Activated T-cell treated with anti-CD3 and anti-CD28 coated beads for 1 hour (primary cell): ENCODE measurements at places on chromosomes 7 and 10.
A peak's percentile ranks its signal among the peaks of the same experiment; 100 is the strongest.

DNA sequence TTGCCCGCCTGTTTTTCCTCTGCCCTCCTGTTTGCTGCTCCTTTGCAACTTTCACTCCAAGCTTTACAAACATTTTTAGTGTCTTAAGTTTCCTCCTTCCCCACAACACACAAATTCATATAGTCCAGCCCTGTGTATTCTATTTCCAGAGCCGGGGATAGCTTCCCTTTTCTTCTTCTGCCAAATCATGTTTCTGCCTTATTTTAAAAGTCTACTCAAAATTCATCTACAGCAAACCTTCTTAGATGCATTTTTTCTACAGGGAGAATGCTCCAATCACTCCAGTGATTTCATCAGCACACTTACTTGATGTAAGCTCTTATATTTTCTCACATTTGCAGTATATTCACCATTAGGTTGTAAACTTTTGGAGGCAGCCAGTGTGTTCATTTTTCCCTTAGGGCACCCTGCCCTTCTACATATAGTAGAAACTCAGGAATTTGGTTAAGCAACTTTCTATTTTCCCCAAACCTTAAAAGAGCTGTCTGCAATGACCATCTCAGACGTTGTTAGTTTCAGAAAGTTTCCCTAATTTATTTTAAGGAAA, 12.4 kb upstream of the ACTA2 start:
- DNase-seq, result no peak

- no peak for DNase-seq
These were observed 387.3 kb upstream of the MGMT start for GRCh38 chr10:129079705-129080104.

DNA sequence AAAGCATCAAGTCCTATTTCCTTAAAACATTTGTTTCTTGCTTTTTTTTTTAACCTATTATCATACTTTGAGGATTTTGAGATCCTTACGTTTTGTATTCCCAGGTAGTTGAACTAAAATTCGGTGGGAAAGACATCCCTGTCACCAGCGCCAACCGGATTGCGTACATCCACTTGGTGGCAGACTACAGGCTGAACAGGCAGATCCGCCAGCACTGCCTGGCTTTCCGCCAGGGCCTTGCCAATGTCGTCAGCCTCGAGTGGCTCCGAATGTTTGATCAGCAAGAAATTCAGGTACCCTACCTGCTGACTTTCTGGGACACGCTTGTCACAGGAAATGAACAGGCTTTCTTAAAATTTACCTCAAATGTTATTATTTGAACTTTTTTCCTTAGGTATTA, 83.0 kb upstream of the DNAJB6 start:
- DNase-seq, result no peak

- no peak for DNase-seq
These were observed 46.7 kb downstream of the COL13A1 start for GRCh38 chr10:69848454-69848853.

DNA sequence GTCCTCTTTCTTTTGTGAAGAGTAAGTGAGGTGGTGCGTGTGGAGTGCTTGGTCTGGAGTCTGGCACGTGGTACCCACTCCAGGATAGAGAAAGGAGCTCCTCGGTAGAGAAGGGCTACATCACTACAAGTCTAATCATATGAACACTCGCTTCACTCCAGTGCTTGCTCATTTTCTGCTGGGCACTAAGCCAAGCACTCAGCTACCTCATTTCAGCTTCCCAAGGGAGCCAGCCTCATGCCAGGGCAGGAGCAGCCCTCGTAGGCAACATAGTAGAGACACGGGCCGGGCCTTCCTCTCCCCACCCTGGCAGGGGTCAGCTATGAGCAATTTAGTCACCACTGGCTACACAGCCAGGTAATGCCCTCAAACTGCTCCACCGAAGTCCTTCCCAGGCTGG, 11.4 kb upstream of the HSPA12A start:
- no peak for DNase-seq

GRCh38 chr10:61286686-61287085, 166.5 kb downstream of the TMEM26 start:
- no peak for DNase-seq

GRCh38 chr7:149474309-149475120, 13.7 kb upstream of the ZNF777 start:
- DNase-seq, result no peak

DNA sequence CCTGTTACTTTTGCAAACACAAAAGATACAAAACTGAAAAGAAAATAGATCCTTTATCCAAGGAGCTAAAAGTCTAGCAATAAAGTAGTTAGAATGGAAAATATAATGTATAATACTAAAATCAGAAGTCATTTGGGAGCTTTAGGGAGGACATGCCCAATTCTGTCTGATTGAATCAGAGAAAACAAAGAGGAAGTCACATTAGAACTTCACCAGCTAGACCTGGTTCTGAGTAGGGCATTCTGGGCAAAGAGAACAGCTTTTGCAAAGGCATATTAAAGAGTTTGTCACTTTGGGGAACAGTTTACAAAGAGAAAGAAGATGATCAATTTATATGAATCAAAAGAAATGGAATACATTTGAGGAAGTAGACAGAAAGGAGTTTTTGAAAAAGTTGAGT, 107.0 kb upstream of the PRSS1 start:
- DNase-seq, result no peak

- DNase-seq, result peak; percentile 12
These were observed 677 bp downstream of the SKAP2 start for GRCh38 chr7:26863518-26864308.

- DNase-seq, result no peak
These were observed 24.1 kb downstream of the ANTXRL start for GRCh38 chr10:46310851-46311250.

- DNase-seq, result no peak
These were observed 18.4 kb upstream of the WAPL start for GRCh38 chr10:86540016-86540415.

GRCh38 chr7:99255463-99255862, 17.2 kb upstream of the MYH16 start:
- no peak for DNase-seq

GRCh38 chr7:130216750-130217149, 9.1 kb downstream of the SSMEM1 start:
- no peak for DNase-seq

- DNase-seq, result no peak
These were observed 50.8 kb upstream of the AOAH start for GRCh38 chr7:36775061-36775620.

GRCh38 chr7:50699143-50699542, 83.6 kb downstream of the GRB10 start:
- DNase-seq, result no peak

DNA sequence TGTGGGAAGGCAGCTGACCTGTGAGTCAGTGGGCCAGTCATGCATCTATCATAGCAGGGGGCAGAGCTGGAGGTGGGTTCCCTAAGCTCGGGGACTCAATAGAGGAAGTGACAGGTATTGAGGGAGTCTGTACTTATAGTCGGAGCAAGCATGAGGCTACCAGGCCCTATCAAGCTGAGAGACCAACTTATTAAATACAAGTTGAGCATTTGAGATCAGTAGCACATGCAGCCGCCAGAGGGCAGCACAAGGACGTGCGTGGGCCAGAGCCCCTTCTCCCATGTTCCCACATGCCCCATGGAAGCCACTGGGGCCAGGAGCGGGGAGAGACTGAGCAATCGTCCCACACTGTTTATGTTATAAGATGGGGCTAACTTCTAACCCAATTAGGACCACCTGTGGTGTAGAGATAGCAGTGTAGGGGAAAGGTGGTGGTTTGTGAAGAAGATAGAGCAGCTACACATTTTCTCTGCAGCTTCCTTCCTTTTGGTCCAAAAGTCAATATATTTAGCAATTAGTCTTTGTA, 13.0 kb upstream of the STK31 start:
- peak; percentile 43 for DNase-seq

DNA sequence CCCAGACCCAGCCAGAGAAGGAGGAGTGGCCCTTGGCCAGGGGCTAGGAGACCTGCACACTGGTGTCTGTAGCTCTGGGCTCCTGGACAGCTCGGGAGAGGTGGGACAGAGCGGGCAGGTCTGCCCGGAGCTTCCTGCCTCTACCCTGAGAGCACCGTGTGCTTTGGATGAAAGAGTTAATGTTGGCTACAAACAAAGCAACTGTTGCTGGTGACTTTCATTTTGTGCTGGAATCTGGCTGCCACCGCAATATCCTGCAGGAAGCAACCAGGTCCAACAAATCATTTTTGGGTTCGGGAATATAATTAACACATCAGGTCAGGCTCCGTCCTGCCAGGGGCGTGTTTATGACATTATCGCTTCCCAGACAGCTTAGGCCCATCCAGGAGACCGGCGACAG, 441.8 kb upstream of the MKI67 start:
- no peak for DNase-seq

DNA sequence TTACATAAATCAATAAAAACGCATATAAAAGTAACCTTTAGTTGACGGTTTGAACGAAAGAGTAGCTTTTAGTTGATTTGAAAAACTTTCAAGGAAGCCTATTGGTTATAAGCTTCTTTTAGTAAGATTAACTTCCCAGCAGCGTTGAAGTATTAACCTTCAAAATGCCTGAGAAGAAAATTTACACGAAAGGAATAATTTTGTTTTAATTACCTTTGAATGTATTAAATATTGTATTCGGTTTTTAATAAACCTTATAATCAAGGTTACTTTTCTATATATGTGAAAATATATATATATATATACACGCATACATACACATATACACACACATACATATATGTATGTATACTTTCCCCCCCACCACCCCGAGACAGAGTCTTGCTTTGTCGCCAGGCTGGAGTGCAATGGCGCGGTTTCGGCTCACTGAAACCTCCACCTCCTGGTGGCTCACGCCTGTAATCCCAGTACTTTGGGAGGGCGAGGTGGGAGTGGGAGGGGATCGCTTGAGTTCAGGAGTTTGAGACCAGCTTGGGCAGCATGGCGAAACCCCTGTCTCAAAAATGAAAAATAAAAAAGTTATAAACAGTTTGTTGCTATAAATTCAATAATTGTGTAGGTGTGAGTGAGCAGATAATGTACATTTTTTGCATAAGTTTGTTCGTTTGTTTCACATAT, 57.6 kb upstream of the EZH2 start:
- peak; percentile 41 for DNase-seq

DNA sequence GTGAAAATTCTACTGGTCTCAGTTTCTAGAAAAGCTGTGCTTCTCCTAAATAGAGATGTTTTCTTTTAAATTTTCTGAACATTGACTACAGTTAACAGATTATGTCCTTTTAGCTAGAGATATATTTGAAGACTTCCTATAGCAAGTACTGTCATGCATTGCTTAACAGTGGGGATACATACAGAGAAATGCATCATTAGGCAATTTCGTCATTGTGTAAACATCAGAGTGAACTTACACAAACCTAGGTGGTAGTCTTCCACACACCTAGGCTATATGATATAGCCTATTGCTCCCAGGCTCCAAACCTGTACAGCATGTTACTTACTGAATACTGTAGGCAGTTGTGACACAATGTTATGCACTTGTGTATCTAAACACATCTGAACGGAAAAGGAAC, 28.5 kb downstream of the PIK3CG start:
- DNase-seq, result no peak

- no peak for DNase-seq
These were observed at the start of gene FGF8 for GRCh38 chr10:101775273-101776160. Gene FGF8 (minus strand): TSS chr10:101776114. CDS start chr10:101775900, 214 bp downstream.

GRCh38 chr7:110646804-110647203, 444.1 kb upstream of the LRRN3 start:
- DNase-seq, result no peak
